Bronchial smooth muscle cell (primary cell): ENCODE measurements at places on chromosomes 2 and 18. TPM values are rescaled to one million over a fixed set of nuclear protein-coding genes. Genes with fewer than 3 reads are reported as not detected.

UGT1A5 gene
- total RNA-seq, result not detected in 2 replicates

SERPINB2 gene
- 1.4 TPM in 1 of 2 replicates, not detected in the other for total RNA-seq

PAX3 gene
- not detected in 2 replicates for total RNA-seq

STRN gene
- 10.1 and 11.7 TPM in 2 replicates for total RNA-seq

TWIST2 gene
- 73.3 and 77.3 TPM in 2 replicates for total RNA-seq

RPRM gene
- total RNA-seq, result 0.16 TPM in 1 of 2 replicates, not detected in the other

PLCL1 gene
- total RNA-seq, result 0.60 and 3.0 TPM in 2 replicates

TXNDC2 gene
- 0.16 TPM in 1 of 2 replicates, not detected in the other for total RNA-seq

FIGN gene
- total RNA-seq, result 0.63 and 1.6 TPM in 2 replicates

LHCGR gene
- total RNA-seq, result not detected in 2 replicates

ASXL2 gene
- total RNA-seq, result 4.3 and 7.4 TPM in 2 replicates

NGEF gene
- total RNA-seq, result 1.9 and 11.2 TPM in 2 replicates

LTBP1 gene
- 715 and 836 TPM in 2 replicates for total RNA-seq

OTOF gene
- under 0.01 TPM in 1 of 2 replicates, not detected in the other for total RNA-seq

SFTPB gene
- total RNA-seq, result 0.17 TPM in 1 of 2 replicates, not detected in the other

CD8B gene
- not detected in 2 replicates for total RNA-seq

ZNF236 gene
- total RNA-seq, result 6.3 and 10.3 TPM in 2 replicates

RUFY4 gene
- total RNA-seq, result not detected in 2 replicates

DNAJB2 gene
- total RNA-seq, result 53.9 and 109 TPM in 2 replicates

OTOS gene
- not detected in 2 replicates for total RNA-seq

HOXD8 gene
- not detected in 2 replicates for total RNA-seq

GBX2 gene
- not detected in 2 replicates for total RNA-seq

LINC00305 gene
- not detected in 2 replicates for total RNA-seq

FHL2 gene
- 50.2 and 85.7 TPM in 2 replicates for total RNA-seq

SKOR2 gene
- total RNA-seq, result not detected in 2 replicates

PHOSPHO2 gene
- 1.4 TPM in 2 replicates for total RNA-seq

ADGRF3 gene
- total RNA-seq, result not detected in 2 replicates

GAREM2 gene
- total RNA-seq, result 0.26 and 0.47 TPM in 2 replicates

LRATD1 gene
- under 0.01 TPM in 1 of 2 replicates, not detected in the other for total RNA-seq

MLPH gene
- total RNA-seq, result 2.8 and 5.4 TPM in 2 replicates

PID1 gene
- total RNA-seq, result 38.8 and 47.7 TPM in 2 replicates

KCNF1 gene
- total RNA-seq, result under 0.01 TPM in 1 of 2 replicates, not detected in the other

UGGT1 gene
- total RNA-seq, result 51.1 and 52.8 TPM in 2 replicates

DYNAP gene
- not detected in 2 replicates for total RNA-seq

STAM2 gene
- total RNA-seq, result 25.8 and 37.1 TPM in 2 replicates

ATP6V1B1 gene
- total RNA-seq, result 0.79 and 1.3 TPM in 2 replicates

KHK gene
- 0.32 and 1.3 TPM in 2 replicates for total RNA-seq
